ENCODE measurements at places on chromosomes 7 and 10.

- no peak for DNase-seq
Observed at GRCh38 chr7:34091321-34091917, 186.1 kb downstream of the BMPER start.

- no peak for DNase-seq
Observed at GRCh38 chr10:17025444-17026295, 103.9 kb downstream of the CUBN start.

- DNase-seq = no peak
Observed at GRCh38 chr10:48682265-48682664, 2.4 kb upstream of the WDFY4 start.

- no peak for DNase-seq
Observed at GRCh38 chr7:50327443-50327842, 22.9 kb downstream of the IKZF1 start.

DNA sequence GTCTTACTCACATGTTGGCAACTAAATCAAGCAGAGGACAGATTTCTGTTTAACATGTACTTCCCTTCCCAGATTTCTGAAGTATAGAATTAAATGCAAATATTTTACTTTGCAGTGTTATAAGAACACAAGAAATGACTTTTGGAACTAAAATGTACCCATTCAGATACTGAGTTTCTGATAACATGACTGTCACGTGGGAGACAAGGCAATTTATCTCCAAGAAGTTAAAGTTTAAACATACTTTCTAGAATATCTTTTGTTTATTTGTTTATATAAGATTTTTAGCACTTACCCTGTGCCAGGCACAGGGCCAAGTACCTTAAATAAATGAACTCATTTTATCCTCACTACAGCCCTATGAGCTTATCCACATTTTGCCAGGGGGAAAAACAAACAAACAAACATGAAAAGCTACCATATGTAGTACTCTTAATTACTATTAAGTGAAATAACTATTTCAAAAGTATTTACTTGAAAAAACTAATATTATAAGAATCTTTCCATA is 807.1 kb upstream of the KCND2 start:
- DNase-seq = no peak
